Neural progenitor cell (in vitro differentiated cells): ENCODE measurements at places on chromosomes 2 and 18. TPM values are rescaled to one million over a fixed set of nuclear protein-coding genes. Genes with fewer than 3 reads are reported as not detected.

DNA sequence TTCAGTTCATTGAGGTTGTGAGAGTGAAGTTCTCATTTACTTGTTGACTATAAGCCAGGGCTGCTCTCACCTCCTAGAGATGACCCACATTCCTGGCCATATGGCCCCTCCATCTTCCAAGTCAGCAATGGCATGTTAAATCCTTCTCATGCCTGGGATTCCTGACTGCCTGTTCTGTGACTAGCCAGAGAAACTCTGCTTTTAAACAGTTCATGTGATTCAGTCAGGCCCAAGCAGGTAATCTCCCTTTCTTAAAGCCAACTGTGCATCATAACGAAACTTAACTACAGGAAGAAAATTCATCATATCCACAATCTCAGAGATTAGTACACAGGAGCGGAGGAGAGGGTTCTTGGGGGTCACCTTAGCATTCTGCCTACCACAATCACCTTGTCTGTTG is 11.5 kb downstream of the DPP4 start:
- H3K27ac ChIP-seq = no peak overlapping the region
- H3K27me3 ChIP-seq = no peaks in the 10 kb centered on the region
- H3K4me3 ChIP-seq = no peak overlapping the region
- DNase-seq = no peak
- H3K4me1 ChIP-seq = peaks cover 5% of the 10 kb centered on the region

- H3K27ac ChIP-seq = no peak overlapping the region
- DNase-seq = no peak
- no peaks in the 10 kb centered on the region for H3K27me3 ChIP-seq
Measured at GRCh38 chr2:84847326-84848050, 33.4 kb downstream of the TRABD2A start.

DNA sequence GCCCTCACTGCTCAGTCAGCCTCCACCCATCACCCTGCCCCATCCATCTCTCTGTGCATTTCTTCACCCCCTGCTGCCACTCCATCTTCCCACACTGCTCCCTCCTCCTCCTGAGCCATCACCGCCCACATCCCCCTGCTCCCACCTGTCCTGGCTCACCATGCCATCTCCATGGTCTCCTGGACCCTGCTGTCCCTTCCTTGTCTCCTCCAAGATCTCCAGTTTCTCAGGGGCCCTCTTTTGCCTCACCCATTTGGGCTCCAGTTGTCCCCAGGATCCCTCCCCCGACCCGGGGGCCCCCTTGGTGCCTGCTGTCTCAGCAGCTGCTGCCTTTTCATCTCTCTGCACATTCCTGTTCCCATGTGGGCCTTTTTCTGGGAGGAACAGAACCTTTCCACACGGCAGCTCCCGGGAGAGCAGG is 10.6 kb downstream of the SPEG start:
- no peak overlapping the region for H3K4me3 ChIP-seq
- no peaks in the 10 kb centered on the region for H3K36me3 ChIP-seq
- DNase-seq = no peak
- peaks cover 19% of the 10 kb centered on the region for H3K4me1 ChIP-seq

DNA sequence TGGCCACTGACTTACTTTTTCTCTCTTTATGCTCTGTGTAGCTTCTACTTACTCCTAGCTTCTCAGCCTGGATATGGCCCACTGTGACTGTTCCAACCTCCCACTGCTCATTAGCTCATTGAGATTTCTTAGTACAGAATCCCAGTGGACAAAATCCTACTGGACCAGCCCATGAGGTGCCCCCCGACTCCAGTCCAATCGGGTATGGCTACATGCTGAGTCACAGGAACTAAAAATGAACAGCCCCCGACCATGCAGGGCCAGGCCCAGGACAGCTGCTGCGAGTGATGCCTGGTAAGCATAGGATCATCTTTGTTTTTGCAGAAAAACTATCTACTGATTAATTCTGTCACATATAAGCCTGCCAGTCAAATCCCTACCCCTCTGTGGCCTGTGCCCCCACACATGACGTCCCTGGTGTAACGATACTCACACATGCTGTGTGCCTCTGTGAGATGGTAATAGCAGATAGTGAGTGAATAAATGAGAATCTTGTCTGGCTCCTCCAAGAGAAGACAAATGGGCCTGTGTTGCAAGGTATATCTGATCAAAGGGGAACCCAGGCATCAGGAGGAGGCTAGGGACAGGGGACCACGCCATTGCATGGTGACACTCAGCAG is 85.9 kb upstream of the KLF7 start:
- no peak for DNase-seq
- no peaks in the 10 kb centered on the region for H3K36me3 ChIP-seq
- H3K27ac ChIP-seq = no peak overlapping the region

- H3K4me3 ChIP-seq = no peak overlapping the region
- no peaks in the 10 kb centered on the region for H3K27me3 ChIP-seq
- peaks cover 8% of the 10 kb centered on the region for H3K4me1 ChIP-seq
- no peak overlapping the region for H3K27ac ChIP-seq
- DNase-seq = peak; percentile 74
Measured at GRCh38 chr2:74261204-74261864, 62.9 kb downstream of the MTHFD2 start.

DNA sequence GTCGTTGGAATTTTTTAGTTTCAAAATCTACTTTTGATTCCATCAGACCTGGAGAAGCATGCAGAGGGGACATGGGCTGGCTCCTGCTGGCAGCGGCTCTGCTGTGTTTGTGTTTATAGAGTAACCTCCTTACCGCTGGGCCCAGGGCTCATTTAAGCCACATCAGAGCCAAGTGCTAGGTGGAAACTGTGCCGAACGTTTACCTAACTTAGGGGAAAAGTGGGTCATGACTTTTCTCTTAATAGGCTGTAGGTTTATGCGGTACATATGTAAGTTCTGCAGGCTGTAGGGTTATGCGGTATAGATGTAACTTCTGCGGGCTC is 17.7 kb downstream of the CNDP2 start:
- H3K27ac ChIP-seq = no peak overlapping the region
- no peak overlapping the region for H3K4me3 ChIP-seq
- DNase-seq = no peak

DNA sequence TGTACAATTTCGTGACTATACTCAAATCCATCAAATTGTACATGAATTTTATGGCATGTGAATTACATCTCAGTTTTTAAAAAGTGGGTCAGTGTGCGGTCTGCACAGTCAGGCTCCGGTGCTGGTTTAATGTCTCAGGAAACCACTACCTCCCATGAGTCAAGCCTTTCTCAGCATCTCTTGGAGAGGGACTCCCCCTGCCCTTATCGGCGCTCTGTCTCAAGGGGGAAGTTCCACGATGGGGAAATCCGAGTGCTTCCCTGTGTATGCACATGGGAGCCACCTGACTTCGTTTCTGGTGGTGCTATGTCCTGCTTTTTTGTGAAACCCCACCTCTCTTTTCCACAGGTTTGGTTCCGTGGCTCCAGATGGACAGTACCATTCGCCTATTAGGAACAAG is 72.5 kb downstream of the ACOXL start:
- no peak overlapping the region for H3K4me3 ChIP-seq
- peaks cover 5% of the 10 kb centered on the region for H3K36me3 ChIP-seq
- no peak overlapping the region for H3K27ac ChIP-seq
- no peak for DNase-seq

DNA sequence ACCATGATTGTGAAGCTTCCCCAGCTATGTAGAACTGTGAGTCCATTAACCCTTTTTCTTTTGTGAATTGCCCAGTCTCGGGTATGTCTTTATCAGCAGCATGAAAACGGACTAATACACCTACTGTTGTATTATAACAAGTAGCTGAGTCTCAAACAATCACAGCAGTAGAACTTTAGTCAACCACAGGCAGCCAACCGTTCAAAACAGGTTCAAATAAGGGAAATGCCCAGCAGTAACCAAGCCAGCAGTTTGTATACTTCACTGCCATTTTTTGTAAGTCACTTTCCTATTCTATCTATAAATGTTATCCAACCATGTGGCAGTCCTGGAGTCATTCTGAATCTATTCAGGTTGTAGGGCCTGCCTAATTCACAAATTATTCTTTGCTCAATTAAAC is 1560.6 kb upstream of the SLC39A10 start:
- no peak for DNase-seq
- no peak overlapping the region for H3K4me3 ChIP-seq
- H3K27ac ChIP-seq = no peak overlapping the region
- H3K4me1 ChIP-seq = no peaks in the 10 kb centered on the region
- no peaks in the 10 kb centered on the region for H3K36me3 ChIP-seq

- DNase-seq = no peak
- no peak overlapping the region for H3K4me3 ChIP-seq
- no peaks in the 10 kb centered on the region for H3K27me3 ChIP-seq
- no peak overlapping the region for H3K27ac ChIP-seq
- peaks cover 30% of the 10 kb centered on the region for H3K4me1 ChIP-seq
Measured at GRCh38 chr18:49846361-49846662, 33.0 kb upstream of the ACAA2 start.

DNA sequence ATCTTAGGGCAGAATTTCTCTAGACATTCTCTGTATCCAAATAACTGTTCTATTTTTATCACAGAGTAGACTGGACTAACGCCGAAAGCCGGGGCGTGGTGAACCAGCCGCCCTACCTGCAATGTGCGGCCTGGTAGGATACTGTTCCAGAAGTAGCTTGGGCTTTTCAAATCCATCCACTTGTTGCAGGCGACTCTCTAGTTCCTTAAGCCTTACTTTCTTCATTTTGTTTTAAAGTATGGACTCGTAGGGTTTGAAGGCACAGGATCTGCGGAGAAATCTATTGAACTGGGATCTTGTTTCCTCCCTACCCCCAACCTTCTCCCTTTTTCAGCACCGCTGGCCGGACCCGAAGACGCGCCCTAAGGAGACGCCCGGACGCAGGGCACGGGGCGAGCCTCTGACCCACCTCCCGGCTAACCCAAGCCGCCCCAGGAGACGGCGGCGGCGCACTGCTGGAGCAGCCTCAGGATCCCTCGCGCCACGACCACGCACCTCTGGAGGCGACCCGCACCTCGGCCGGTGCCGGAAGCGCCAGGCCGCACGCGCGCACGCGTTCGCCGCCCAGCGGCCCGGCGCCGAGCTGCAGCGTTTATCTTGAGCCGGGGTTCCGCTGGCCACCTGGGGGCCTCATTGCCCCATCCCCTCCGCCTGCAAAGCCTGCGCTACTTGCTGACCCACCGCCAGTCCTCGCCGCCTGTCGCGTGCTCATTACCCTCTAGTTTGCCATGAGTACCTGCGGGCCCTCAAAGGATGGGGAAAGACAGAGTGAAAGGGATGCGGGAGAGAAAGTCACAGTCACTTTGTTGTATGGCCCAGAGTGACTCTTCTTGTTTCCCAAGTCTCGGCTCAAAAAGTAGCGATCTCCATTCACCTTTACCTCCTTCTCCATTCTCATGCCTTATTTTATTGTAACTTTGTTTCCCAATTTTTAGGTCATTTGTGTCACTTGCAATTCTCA is at the start of gene METTL5:
Gene METTL5 (minus strand): TSS at position 533 of the 961 bp plus-strand sequence. CDS start 308 bp downstream, at position 225.
- no peaks in the 10 kb centered on the region for H3K36me3 ChIP-seq
- H3K27me3 ChIP-seq = peaks cover 6% of the 10 kb centered on the region
- H3K4me3 ChIP-seq = peak within 1 kb of the TSS; percentile 65
- H3K4me1 ChIP-seq = peaks cover 18% of the 10 kb centered on the region
- DNase-seq = peak; percentile 93
- no peak within 1 kb of the TSS for H3K27ac ChIP-seq

- H3K36me3 ChIP-seq = peaks cover 14% of the 10 kb centered on the region
- no peaks in the 10 kb centered on the region for H3K27me3 ChIP-seq
- no peak overlapping the region for H3K4me3 ChIP-seq
- H3K27ac ChIP-seq = no peak overlapping the region
- no peak for DNase-seq
Measured at GRCh38 chr2:233851169-233851568, 3.2 kb downstream of the HJURP start.

- H3K4me1 ChIP-seq = peaks cover 9% of the 10 kb centered on the region
- H3K36me3 ChIP-seq = no peaks in the 10 kb centered on the region
- no peaks in the 10 kb centered on the region for H3K27me3 ChIP-seq
- DNase-seq = peak; percentile 29
- no peak overlapping the region for H3K27ac ChIP-seq
- no peak overlapping the region for H3K4me3 ChIP-seq
Measured at GRCh38 chr2:141048951-141049350, 1081.9 kb downstream of the LRP1B start.

DNA sequence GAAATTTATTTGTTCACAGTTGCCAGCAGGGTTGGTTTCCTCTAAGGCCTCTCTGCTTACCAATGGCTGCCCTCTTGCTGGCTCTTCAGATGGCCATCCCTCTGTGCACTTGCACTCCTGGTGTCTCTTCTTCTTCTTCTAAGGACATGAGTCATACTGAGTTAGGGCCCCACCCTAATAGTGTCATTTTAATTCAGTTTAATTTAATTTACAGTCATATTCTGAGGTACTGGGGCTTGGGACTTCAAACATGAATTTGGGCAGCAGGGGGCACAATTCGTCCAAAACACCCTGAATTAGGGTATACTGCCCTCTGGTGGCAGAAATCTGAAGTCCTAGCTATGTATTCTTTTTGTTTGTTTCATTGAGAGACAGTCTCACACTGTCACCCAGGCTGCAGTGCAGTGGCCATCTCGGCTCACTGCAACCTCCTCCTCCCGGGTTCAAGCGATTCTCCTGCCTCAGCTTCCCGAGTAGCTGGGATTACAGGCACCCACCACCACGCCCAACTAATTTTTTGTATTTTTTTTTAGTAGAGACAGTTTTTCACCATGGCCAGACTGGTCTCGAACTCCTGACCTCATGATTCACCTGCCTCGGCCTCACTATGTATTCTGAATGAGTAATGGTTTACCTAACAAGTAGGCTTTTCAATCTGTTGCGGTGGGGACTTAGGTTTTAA is 19.8 kb downstream of the SLC4A1AP start:
- H3K36me3 ChIP-seq = no peaks in the 10 kb centered on the region
- peak; percentile 95 for DNase-seq
- no peak overlapping the region for H3K27ac ChIP-seq
- H3K4me1 ChIP-seq = no peaks in the 10 kb centered on the region

DNA sequence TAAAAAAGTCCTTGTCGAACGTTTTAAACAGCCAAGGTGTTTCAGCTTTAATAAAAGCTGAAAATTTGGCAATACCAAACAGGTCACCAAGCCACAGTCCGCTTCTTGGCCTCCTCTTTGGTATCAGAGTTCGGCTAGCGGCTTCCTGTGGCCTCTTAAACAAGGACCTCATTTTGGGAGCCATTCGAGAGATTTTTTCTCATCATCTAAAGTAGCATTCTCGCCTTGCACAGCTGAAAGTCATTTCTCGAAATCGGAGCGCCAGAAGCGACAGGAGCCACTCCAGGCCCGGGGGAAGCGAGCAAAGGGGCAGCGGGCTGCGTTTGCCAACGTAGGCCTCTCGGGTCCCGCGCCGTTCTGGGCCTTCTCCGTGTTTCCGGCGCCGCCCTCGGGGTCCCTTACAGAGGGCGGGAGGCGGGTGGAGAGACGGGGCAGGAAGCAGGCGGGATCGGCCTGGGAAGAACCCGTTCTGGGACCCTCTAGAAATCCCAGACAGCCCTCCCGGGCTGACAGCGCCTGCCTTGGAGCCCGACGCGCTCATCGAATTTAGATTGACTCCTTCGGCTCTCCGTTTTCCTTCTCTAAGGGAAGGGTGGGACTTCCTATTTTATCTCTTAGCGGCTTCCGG is 522 bp upstream of the ZNF407 start:
- H3K27me3 ChIP-seq = no peaks in the 10 kb centered on the region
- peak overlapping the region; percentile 93 for H3K4me3 ChIP-seq
- peak; percentile 79 for DNase-seq
- H3K27ac ChIP-seq = peak overlapping the region; percentile 91

MALL gene
- 1.1 and 1.4 TPM in 2 replicates for total RNA-seq

DCTN1 gene
- 100 and 134 TPM in 2 replicates for total RNA-seq

KDM3A gene
- 63.2 and 84.9 TPM in 2 replicates for total RNA-seq

TANC1 gene
- total RNA-seq = 7.5 and 11.9 TPM in 2 replicates
